ENCODE measurements at places on chromosomes 13 and 19.

GRCh38 chr19:51507640-51508058 is 6.0 kb upstream of the SIGLEC12 start:
- DNase-seq: no peak

GRCh38 chr13:48641404-48641803 is 12.3 kb upstream of the CYSLTR2 start:
- DNase-seq: no peak

- no peak for DNase-seq
Measured at GRCh38 chr19:771332-771785, 20.4 kb downstream of the MISP start.

- DNase-seq: no peak
Measured at GRCh38 chr13:20399961-20400360, 125.7 kb downstream of the CRYL1 start.

- no peak for DNase-seq
Measured at GRCh38 chr13:101554420-101555125, 102.1 kb downstream of the ITGBL1 start.

GRCh38 chr13:39266426-39266825 is 228.2 kb downstream of the NHLRC3 start:
- no peak for DNase-seq
